ENCODE measurements at places on chromosomes 12 and 14.

- DNase-seq: no peak
Measured at GRCh38 chr12:112676507-112676906, 115.0 kb upstream of the RPH3A start.

GRCh38 chr14:22929961-22930364, 787 bp upstream of the PRMT5 start:
- DNase-seq: no peak

GRCh38 chr12:108849660-108850059, 7.7 kb downstream of the SSH1 start:
- DNase-seq: no peak

DNA sequence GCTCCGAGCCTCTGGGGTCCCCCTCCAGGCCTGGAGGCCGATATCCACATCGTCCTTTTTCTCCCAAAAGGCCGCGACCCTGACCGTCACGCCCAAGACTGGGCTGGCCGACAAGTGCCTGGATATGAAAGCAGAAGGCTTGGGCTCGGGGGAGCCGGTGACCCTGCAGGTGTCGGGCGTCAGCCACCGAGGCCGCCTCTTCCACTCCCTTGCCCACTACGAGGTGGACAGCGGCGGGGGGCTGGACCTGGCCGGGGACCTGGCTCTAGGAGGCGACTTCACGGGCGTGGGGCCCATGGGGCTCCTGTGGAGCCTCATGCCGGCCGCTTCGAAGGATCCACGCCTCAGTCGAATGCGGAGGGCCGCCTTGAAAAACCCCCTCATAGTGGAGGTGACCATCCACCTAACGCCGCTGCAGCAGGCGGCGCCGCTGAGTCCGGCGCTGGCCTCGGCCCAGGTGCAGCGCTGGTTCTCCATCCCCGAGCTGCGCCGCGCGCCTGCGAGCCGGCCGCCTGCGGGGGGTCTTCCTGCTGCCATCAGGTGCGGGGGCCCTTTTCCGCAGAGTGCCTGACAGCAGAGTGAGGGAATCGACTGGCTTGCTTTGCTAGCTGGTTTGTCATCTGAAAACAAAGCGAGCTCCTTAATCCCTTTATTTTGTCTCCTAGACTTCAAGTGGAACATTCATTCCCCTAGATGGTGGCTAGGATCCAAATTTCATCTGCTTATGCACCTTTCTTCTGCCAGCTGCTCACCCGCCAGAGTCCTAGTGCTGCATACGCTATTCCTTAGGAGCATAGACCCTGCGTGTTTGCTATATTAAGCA, 10.6 kb upstream of the DNAL1 start:
- DNase-seq: peak; percentile 47

Measured in large intestine (tissue), 12 donors.